ENCODE measurements at places on chromosomes 1 and 21.

GRCh38 chr1:165899461-165899941 lies 72.1 kb downstream of the UCK2 start:
- no peak for DNase-seq

DNA sequence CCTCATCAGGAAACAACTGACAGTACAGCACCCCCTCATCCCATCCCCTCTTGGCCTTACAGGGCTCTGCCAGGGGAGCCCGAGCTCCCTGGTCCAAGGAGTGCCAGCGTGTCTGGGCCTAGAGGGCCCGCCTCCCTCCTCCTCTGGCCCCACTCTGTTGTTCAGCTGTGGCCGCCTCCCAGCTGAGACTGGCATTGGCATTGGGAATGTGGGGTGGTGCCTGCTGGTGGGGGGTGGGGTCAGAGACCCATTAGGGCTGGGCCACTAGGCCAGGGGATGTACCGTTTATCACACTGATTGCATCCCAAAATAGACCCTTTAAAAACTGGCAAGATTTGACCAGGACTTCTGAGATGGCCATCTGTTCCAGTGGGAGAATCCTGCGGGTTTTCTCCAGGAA lies 1.4 kb downstream of the LDLRAP1 start:
- DNase-seq, result no peak

GRCh38 chr21:34844013-34844923 lies 175.5 kb downstream of the CLIC6 start:
- DNase-seq, result no peak

- DNase-seq, result no peak
Measured at GRCh38 chr1:190243056-190243455, 234.6 kb downstream of the BRINP3 start.

- no peak for DNase-seq
Measured at GRCh38 chr1:3824650-3825049, 28.4 kb upstream of the LRRC47 start.

GRCh38 chr1:211870156-211870555 lies 39.6 kb upstream of the LPGAT1 start:
- DNase-seq, result no peak

DNA sequence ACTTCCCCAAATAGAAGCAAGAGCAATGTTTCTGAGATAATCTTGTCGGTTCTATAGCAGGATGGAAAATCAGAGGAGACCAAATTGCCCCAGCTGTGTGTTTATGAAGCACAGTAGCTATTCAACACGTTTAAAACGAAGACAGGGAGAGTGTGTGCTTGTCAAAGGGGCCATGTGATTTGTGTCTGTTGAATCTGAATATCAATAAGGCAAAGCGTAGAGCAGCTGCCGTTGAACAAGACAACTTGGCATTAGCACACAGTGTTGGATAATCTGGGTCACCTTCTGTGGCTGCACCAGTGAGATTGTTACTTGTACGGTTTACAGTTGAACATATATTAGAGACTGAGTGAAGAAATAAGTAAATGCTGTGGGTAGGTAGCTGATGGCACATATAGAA lies 1.0 kb downstream of the CRB1 start:
- DNase-seq, result no peak

DNA sequence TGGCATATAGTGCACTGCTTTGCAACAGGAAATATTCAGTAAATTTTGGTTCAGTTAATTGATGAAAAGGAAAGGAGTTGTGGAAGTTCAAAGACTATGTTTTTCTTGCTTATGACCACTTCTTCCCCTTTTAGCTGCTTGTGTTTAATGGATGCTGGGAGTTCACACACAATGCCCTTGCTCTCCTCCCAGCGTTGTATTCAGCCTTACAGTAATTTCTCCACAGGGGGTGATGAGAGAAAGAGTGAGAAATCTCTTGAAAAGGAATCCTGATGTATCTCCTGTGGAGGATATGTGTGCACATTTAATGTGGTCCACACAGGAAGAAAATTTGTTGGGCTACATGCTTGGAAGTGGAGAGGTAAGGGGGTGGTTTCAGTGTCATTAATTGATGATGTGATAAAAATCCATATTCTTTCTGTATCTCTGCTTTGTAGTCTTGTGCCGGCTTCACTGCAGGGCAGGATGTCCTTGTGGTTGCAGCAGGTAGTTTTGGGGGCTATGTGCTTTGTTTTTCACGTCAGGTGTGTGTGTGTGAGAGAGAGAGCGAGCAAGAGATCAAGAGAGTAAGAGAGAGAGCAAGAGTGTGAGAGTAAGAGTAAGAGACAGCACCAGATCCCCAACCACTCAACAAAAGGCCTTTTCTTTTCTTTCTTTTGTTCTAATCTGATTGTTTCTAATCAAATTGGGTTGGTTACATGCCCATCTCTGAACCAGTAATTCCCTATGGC lies 204.4 kb downstream of the RWDD3 start:
- no peak for DNase-seq

DNA sequence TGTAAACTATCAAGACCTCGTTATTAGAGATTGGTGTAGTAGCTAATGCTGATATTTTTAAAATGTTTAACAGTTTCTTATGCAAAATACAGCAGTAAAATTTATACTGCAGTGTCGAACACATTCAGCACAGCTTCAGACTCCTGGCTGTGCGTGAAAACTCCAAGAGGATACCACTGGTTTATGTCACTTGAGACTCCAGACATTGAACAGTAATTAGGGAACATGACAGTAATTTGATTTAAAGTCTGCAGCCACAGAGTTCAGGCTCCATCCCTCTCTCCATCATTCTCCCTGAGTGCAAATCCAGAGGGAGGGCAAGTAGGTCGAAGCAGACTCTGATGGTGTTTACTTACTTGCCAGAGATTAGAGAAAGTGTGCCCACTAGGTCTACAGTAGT lies 94.2 kb downstream of the AK5 start:
- DNase-seq, result no peak

DNA sequence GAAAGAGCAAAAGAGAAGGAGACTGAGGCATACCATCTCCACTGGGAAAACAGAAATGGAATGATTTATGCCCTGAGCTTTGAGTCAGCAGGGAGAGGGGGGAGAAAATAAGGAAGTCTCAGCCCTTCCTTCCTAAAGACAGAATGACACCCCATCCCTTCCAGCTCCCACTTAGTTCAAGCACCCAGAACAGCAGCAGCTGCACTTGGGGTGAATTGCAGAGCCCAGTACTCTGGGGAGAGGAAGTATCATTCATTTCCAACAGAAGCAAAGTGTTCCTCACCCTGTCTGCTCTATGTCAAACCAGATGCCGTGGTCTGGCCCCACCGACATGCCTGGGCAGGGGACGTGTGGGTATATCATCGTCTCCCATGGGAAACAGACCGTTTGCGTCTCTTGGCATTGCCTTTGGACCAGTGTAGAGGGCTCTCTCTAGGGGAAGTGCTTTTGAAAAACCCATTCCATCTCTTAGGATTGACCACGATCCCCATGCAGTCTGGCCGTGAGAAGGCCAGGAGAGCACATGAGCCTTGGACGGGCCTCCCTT lies 1.1 kb upstream of the KCNJ15 start:
- DNase-seq, result no peak

GRCh38 chr1:118945489-118945888 lies 42.7 kb downstream of the TBX15 start:
- no peak for DNase-seq

DNA sequence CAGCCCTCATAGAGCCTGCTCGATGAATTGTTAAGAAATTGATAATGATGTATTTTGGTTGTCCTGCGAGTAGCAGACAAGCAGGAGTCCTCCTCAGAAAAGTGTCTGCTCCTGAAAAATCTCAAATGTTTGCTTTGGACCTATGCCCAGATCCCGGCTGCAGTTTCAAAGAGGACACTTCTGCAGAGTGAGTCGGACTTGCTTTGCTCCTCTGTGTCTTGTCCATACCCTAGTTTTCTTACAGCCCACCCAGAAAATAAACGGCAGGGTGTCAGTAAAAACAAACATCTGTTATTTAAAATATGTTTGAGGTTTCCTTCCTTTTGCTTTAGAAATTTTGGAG lies 2.8 kb downstream of the S100A10 start:
- no peak for DNase-seq

DNA sequence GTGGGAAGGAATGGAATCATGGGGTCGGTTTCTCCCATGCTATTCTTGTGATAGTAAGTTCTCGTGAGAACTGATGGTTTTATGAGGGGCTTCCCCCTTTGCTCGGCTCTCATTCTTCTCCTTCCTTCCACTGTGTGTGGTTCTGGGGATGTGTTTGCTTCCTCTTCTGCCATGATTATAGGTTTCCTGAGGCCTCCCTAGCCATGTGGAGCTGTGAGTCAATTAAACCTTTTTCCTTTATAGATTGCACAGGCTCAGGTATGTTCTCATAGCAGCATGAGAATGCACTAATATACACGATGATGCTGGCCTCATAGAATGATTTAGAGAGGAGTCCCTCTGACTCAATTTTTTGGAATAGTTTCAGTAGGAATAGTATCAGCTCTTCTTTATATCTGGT lies 195.4 kb upstream of the IVNS1ABP start:
- no peak for DNase-seq

All from glomerular endothelial cell (primary cell).